ENCODE measurements at places on chromosomes 1 and 21.

GRCh38 chr1:173017792-173018191 lies 32.9 kb downstream of the TNFSF18 start:
- DNase-seq: peak; percentile 11

DNA sequence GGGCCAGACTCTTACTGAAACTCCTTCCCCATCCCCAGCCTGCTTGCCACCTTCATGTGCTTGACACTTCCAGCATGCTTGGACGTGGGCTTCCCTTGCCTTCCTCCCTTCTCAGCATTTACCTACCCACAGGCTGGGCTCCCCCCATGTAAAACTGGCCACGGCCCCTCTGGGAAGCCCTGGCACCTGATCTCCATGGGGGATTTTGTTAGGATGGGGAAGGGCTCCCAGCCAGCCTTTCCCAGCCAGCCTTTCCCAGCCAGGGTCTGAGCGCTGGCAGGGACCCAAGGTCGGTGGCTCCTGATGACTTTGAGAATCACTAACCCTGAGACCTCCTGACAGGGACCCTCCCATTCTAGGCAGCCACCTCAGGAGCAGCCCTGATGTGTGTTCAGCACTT lies 6.7 kb downstream of the ALX3 start:
- no peak for DNase-seq

DNA sequence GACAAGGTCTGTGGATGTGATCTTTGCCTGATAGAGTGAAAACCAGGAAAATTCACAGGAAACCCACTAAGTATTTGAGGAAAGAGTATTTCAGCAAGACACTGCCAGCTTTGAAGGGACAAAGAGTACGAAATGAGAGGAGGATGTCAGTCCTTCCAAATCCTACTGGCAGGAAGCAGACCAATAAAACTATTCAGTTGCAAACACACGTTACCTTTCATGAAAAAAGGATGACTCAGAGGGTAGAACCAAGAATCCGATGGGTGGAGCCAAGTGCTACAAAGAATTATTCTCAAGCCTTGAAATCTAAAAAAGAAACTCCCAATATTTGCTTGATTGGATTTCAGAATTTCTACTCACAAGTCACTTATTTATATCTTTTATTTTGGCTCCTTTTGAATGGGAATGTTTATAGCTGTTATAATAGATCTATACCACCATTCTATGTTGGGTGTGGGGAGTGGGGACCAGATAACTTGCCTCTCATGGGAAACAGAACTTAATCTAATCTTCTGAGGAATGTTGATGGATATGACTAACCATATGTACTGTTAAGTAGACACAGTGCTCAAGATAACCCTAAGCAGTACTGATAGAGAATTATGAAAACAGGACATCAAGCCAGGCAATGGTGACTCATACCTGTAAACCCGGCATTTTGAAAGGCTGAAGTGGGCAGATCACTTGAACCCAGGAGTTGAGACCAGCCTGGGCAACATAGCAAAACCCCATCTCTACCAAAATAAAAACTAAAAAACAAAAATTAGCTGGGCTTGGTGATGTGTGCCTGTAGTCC lies 19.3 kb upstream of the HEATR1 start:
- no peak for DNase-seq

GRCh38 chr1:162456323-162456722 lies 41.3 kb upstream of the UHMK1 start:
- DNase-seq: no peak

Data from fibroblast of lung (primary cell).